Placental epithelial cell (primary cell): ENCODE measurements at places on chromosomes 1 and 21. TPM values are rescaled to one million over a fixed set of nuclear protein-coding genes. Genes with fewer than 3 reads are reported as not detected.

SAMSN1 gene
- total RNA-seq: not detected in 2 replicates

LINGO4 gene
- not detected in 2 replicates for total RNA-seq

OR2T2 gene
- total RNA-seq: 9.0 and 16.1 TPM in 2 replicates

UBQLN4 gene
- total RNA-seq: 18.8 and 34.3 TPM in 2 replicates

EXO1 gene
- 11.4 and 11.9 TPM in 2 replicates for total RNA-seq

PRR9 gene
- total RNA-seq: 6.4 TPM in 1 of 2 replicates, not detected in the other

OR2T3 gene
- total RNA-seq: 0.65 and 0.79 TPM in 2 replicates

YRDC gene
- 5.1 and 10.7 TPM in 2 replicates for total RNA-seq

CRYBG2 gene
- 14.5 and 27.8 TPM in 2 replicates for total RNA-seq

GNG4 gene
- total RNA-seq: 1.2 and 2.4 TPM in 2 replicates

JAM2 gene
- total RNA-seq: 0.39 TPM in 1 of 2 replicates, not detected in the other

LIPI gene
- not detected in 2 replicates for total RNA-seq

CDA gene
- total RNA-seq: 2.7 and 15.2 TPM in 2 replicates

AGBL4 gene
- total RNA-seq: under 0.01 TPM in 1 of 2 replicates, not detected in the other

PRMT6 gene
- total RNA-seq: 16.1 and 17.3 TPM in 2 replicates

CRYAA gene
- not detected in 2 replicates for total RNA-seq

KRTAP21-2 gene
- not detected in 2 replicates for total RNA-seq
